ENCODE measurements at places on chromosomes 12 and 14. TPM values are rescaled to one million over a fixed set of nuclear protein-coding genes. Genes with fewer than 3 reads are reported as not detected.

GRCh38 chr14:29782041-29782440, 145.6 kb downstream of the PRKD1 start:
- no peak for DNase-seq

DNA sequence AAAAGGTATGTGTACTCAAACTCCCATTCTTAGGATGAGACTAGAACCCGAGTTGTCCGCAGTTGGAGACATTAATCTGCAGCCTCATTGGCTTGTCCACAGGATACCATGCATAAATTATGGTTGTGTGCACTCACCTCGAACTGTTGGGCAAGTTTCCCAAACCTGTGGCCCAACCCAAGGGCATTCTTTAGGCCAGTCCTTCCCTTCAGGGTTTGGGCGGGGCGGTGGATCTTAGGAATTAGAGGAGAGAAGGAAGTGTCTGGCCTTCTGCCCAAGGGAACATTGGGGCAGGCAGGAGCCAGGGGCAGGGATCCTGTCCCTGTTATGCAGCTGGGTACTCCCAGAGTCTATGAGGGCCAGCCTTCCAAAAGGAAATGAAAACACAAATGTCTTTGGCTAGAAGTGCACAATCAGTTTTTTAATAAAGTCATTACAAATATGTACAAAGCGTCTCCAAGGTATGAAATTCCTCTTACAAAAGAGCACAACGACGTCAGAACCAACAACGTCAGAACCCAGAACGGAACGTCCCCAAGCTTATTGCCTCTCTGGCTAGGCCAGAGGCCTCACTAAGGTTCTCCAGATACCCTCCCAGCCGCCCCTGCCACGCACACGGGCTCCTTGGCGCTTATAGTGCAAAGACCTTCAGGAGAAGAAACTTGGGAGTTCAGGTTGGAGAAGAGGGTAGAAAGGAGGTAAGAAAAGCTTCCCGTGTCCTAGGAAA, 25.3 kb downstream of the HRK start:
- no peak for DNase-seq

DNA sequence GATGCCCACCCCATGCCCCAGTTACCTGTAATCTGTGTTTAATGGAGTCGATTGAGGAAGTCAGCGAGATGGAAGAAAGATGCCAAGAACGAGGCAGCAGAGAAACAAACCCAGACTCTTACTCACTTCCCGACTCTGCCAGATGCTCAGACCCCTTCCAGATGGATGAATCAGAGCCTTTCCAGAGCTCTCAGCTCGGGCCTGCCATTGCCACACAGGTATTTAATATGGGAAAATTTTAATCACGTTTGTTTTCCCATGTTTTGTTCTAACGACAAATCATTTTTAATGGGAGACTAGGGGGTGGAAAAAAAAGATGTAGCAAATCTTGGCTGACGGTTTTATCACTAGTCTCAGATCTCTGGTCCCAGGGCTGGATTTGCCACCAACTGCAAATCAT, 72.5 kb upstream of the SRRM4 start:
- no peak for DNase-seq

GRCh38 chr12:121026274-121027045, 10.2 kb upstream of the C12orf43 start:
- DNase-seq = no peak

The SERPINA3 gene
- total RNA-seq = not detected

- DNase-seq = no peak
Measured at GRCh38 chr12:58942345-58942744, 22.0 kb upstream of the LRIG3 start.

GRCh38 chr12:3743803-3744202, 9.1 kb downstream of the CRACR2A start:
- DNase-seq = peak; percentile 58

GRCh38 chr14:24335461-24336171, 745 bp upstream of the ADCY4 start:
- DNase-seq = no peak

The SNRNP35 gene
- 42.3 TPM for total RNA-seq

The GDF3 gene
- not detected for total RNA-seq

The NFE2 gene
- total RNA-seq = 0.19 TPM

DNA sequence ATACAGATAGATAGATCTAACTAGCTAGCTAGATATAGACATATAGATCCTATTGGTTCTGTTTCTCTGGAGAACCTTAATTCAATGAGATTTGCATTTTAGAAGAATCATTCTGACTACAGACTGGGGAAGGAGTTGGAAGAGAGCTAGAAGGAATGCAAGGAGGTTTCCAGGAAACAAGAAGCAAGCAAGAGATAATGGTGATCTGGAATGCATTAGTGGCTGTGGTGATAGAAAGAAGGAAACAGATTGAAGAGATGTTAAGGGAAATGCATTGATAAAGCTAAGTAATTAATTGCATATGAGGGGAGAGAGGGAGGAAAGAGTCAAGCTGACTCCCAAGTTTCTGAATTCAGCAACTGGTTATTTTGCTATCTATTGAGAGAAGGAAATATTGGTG, 42.7 kb downstream of the DBX2 start:
- DNase-seq = no peak

DNA sequence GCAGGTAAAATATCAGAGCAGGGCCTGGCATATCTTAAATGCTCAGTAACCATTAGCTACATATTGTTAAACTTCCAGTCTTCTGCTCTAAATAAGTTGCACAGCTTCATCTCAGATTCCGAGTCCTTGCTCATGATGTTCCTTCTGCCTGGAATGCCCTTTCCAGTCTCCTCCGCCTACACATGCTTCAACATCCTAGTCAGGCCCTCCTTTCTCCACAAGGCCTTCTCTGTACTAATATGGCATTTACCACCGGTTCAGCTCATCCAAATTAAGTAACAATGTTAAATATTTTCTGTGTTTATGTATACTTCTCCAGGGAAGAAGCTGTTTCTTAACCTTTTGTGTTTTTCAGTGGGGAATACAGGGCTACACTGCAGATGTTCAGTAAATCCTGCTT, 8.5 kb downstream of the DHH start:
- DNase-seq = no peak

DNA sequence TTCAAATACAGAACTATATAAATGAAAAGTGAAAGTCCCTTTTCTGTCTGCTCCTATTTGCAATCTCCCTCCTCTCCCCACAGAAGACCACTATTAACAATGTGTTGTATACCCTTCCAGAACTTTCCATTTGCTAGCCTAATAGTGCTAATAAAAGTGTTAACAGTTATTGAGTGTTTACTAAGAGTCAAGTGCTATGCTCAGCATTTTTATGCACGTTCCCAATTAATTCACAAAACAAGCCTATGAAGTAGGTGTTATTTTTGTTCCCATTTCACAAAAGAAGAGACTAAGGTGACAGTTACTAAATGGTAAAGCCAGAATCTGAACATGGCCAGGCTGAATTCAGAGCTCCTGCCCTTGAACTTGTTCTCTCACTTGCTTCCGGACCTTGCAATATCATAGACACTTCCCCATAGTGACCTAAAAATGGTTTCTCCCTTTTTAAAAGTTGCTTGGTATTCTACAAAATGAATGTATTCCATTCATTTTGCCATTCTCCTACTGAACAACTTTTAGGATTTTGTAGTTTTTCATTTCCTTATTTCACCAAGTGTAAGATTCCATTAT, 1.6 kb upstream of the PRKAB1 start:
- no peak for DNase-seq

- no peak for DNase-seq
Measured at GRCh38 chr14:73714656-73715081, 485 bp upstream of the PNMA1 start.

The PPHLN1 gene
- total RNA-seq = 63.1 TPM

DNA sequence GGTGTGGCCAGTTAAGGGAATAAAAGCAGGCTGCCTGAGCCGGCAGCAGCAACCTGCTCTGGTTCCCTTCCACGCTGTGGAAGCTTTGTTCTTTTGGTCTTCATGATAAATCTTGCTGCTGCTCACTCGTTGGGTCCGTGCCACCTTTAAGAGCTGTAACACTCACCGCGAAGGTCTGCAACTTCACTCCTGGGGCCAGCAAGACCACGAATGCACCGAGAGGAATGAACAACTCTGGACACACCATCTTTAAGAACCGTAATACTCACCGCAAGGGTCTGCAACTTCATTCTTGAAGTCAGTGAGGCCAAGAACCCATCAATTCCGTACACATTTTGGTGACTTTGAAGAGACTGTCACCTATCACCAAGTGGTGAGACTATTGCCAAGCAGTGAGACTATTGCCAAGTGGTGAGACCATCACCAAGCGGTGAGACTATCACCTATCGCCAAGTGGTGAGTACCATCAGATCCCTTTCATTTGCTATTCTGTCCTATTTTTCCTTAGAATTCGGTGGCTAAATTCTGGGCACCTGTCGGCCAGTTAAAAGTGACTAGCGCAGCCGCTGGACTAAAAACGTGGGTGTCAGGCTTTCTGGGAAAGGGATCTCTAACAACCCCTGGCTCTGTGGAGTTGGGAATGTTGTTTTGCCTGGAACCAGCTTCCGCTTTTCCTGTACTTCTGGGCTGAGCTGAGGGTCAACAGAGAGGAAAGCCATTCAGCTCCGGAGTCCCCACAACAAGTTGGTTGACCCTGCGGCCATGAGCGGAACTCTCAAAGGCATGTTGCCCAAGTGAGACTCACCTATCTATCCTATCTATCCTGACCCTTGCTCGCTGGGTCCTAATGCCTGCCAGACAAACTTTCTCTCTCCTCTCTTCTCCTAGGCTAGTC, at the start of gene DHRS2:
Gene DHRS2, plus strand, starts transcription at position 48 of the 895 bp plus-strand sequence. CDS start 2,501 bp downstream, outside the sequence.
- no peak for DNase-seq

The FRMD6 gene
- total RNA-seq = 7.7 TPM

The PAH gene
- total RNA-seq = 0.25 TPM

- DNase-seq = peak; percentile 12
Measured at GRCh38 chr12:132554845-132555630, 55.3 kb downstream of the LRCOL1 start.

- no peak for DNase-seq
Measured at GRCh38 chr14:20417250-20418186, 4.2 kb upstream of the TEP1 start.

- no peak for DNase-seq
Measured at GRCh38 chr14:76963372-76963771, 65.1 kb downstream of the IRF2BPL start.

The MYRFL gene
- total RNA-seq = 0.14 TPM

The NRXN3 gene
- total RNA-seq = not detected

DNA sequence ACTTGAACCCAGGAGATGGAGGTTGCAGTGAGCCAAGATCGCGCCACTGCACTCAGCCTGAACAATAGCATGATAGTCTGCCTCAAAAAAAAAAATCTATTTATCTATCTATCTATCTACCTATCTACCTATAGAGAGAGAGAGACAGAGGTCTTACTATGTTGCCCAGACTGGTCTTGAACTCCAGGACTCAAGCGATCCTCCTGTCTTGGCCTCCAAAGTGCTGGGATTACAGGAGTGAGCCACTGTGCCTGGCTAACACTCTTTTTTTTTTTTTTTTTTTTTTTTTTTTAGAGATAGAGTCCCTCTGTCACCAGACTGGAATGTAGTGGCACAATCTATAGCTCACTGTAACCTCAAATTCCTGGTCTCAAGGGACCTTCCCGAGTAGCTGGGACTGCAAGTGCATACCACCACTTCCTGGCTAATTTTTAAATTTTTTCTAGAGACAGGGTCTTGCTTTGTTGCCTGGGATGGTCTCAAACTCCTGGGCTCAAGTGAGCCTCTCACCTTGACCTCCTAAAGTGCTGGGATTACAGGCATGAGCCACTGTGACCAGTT, 1.9 kb downstream of the FAM186A start:
- no peak for DNase-seq

DNA sequence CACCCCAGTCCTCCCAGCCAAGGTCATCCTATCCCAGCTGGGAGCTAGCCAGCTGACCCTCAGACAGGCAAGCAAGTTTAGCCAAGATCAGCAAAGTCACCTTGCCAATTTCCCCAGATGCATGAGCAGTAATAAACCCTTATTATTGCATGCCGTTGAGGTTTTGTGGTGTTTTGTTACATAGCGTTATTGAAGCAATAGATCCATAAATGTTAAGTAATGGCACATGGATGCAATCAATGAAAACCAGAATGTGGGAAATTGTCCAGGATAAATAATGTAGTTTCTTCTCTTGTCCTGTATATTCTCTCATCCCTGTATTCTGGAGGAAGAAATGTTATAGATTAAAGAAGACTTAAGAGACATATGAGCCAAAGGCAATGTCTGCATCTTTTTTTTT, 18.0 kb upstream of the TMEM260 start:
- no peak for DNase-seq

The HDAC7 gene
- total RNA-seq = 350 TPM

The PTPN6 gene
- total RNA-seq = 238 TPM

- DNase-seq = peak; percentile 15
Measured at GRCh38 chr14:72479461-72479931, 414.4 kb downstream of the DPF3 start.

GRCh38 chr14:95309261-95310051, 10.3 kb downstream of the CLMN start:
- no peak for DNase-seq

Measured in activated T-cell treated with anti-CD3 and anti-CD28 coated beads, Interleukin-2, amount 50 U/mL, for 72 hours (primary cell).